LNCaP clone FGC (cell line): ENCODE measurements at places on chromosomes 1 and 21.
A peak's percentile ranks its signal among the peaks of the same experiment; 100 is the strongest.

DNA sequence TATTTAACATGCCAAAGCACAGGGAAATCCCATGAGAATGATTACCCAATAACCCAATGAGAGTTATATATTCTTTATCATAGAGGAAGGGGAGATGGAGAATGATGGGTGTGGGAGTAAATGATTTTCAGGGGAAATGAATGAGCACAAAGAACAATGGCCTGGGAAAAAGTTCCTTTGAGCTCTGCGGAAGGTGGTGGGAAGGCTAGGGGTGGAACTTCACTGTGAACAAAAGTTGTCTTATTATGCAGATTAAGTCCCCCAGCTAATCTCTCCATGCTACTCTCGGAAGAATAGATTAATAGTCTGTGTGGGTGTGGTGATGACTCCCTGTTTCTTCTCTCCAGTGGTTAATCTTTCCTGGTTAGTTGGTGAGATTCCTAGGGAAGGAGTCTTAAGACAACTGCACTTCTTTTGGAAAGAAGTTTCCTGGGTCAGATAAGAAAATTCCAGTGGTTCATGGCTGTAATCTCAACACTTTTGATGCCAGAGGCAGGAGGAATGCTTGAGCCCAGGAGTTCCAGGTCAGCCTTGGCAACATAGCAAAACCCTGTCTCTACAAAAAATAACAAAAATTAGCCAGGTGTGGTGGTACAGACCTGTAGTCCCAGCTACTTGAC, 71.6 kb downstream of the DNTTIP2 start:
- DNase-seq, result no peak

GRCh38 chr1:153945795-153946621, 510 bp downstream of the DENND4B start:
- no peak for DNase-seq

GRCh38 chr1:54278941-54279422, 79.0 kb downstream of the MRPL37 start:
- no peak for DNase-seq

- DNase-seq, result peak; percentile 63
Measured at GRCh38 chr1:226674892-226675714, 64.0 kb downstream of the ITPKB start.

DNA sequence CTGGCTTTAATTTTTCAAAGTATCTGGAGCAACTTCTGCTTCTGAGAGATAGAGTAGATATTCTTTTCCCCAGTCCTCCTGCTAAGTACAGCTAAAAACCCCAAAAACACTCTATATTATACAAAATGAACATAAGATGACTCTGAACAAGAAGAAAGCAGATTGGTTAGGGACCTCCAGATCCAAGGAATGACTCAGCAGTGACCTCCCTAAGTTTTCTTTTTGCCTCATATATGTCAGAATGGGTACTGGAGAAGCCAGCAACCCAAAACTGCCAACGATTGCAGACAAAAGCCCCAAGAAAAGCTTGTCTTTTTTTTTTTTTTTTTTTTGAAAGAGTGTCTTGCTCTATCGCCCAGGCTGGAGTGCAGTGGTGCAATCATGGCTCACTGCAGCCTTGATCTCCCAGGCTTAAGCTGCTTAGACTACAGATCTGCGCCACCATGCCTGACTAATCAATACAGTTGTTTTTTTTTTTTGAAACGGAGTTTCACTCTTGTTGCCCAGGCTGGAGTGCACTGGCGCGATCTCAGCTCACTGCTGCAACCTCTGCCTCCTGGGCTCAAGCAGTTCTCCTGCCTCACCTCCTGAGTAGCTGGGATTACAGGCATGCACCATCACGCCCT, 22.7 kb downstream of the NDUFS5 start:
- DNase-seq, result no peak

DNA sequence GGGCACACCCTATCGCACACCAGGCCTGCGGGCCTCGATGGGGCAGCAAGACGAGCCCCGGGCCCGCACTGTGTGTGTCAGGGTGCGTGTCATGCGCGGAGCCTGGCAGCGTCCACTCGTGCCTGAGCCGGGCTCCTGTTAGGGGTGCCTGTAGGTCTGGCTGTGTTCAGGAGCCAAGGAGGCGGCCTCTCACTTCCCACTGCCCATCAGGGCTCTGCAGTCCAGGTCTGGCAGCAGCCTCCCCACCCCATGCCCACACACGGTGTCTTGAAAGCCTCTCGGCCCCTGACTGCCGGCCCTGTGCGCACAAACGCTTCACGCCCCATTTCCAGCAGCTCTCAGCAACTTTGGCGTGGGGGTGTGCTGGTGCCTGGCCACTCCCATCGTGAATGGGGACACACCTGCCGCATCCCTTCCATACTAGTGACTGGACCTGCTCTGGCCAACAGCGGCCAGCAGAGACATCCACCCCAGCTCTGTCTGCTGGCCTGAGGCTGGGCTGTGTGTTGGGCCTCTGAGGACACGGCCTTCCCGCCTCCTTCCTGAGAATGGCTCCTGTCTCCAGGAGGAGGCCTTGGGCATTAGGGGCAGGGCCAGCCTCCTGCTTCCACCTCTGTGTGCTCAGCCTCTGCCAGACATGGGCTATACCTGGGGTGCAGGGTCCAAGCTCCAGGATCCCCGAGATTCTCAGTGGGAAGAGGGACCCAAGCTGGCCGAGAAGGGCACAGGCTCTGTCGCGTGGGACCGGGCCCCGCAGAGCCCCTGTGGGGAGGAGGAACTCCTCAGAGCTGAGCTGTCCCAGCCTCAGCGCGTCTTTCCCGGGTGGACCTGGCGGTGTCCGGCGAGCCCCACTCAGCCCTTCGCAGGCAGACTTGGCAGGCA, 41.8 kb upstream of the ACTRT2 start:
- DNase-seq, result no peak
